ENCODE measurements at places on chromosomes 6 and 20. TPM values are rescaled to one million over a fixed set of nuclear protein-coding genes. Genes with fewer than 3 reads are reported as not detected.

DNA sequence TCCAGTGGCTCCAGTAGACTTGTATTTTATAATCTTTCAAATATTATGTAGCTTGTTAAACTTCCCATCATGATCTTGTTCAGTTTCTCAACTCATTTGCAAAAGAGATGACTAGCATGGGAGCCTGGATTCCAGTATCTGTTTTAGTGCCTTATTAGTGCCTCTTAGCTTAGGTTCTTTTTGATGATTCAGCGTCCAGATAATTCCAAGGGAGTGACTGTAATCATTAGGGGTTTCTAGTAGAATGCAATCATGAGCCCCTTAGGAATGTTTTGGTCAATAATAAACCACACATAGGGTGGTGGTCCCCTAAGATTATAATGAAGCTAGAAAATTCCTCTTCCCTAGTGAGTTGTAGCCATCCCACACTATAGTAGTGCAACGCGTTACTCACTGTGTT, 7.0 kb downstream of the CD2AP start:
- peak; percentile 82 for DNase-seq

GRCh38 chr6:27752038-27752885, 159.9 kb downstream of the OR2B2 start:
- peak; percentile 84 for DNase-seq

DNA sequence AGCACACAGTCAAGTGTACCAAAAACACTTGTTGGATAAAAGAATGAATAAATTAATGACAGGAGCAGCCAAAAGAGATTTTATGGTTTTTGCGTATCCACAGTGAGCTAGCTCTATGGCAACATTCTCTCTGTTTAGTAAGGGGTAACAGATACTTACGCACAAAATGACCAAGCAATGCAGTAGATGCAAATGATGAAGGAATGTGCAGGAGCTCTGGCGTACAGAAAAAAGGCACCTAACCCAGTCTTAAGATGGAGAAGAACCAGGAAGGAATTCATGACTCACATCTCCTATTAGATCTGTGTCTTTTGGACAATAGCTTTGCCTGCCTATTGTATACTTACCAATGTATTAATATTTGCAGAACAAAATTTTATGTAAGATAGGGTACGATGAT, 191.9 kb upstream of the PREP start:
- DNase-seq: peak; percentile 73

DNA sequence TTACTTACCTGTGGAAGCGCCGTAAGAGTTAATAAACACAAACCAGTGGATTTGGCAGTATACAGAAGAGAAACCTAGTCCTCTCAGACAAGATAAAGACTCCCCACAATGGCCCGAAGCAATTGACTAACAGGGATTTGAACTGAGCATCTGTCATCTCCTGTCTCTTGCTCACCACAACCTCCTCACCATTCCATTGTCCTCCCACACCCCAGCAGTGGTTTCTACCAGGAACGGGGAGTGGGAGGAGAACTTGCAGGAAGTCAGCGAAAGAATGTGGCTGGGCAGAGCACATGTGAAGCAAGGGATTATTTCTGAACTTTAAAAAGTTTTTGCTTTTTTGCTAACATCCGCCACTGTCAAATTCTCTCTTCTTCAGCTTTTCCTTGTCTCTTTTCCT, 24.6 kb upstream of the TAAR1 start:
- peak; percentile 65 for DNase-seq

- DNase-seq: no peak
Measured at GRCh38 chr6:169251822-169252504, 1.7 kb downstream of the THBS2 start.

DNA sequence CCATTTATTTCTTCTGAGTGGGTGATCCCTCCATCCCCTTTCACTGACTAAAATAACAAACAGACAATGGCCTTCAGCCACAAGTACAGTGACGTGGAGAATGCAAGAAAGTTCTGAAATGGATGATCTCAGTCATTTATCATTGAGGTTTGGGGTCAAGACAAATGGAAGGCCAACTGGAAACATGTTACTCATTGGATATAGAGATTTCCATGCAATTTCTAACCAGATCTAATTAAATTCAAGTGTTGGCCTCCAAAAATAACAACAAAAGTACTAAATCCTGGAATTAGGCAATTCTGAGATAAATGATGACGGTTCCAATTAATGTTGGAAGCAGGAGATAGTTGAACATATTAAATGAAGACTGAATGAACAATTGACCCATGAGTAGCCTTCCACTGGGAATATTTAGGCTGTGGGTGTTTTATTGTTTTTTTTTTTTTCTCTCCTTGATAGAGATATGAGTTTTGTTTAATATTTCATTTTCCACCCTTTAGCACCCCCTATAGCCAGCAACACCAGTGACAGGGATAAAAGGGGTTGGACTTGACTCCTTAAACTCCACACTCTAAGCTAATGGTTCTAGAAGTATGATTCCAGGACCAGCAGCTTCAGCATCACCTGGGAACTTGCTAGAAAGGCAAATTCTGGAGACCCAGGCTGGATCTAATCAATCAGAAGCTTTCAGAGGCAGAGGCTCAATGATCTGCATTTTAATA, 112.8 kb downstream of the BCAS1 start:
- DNase-seq: no peak

Gene KCNK17
- total RNA-seq: not detected

Gene PMEPA1
- total RNA-seq: 5.7 TPM

Gene EPHA7
- not detected for total RNA-seq

Gene BANF2
- not detected for total RNA-seq
